ENCODE measurements at places on chromosomes 1 and 21. TPM values are rescaled to one million over a fixed set of nuclear protein-coding genes. Genes with fewer than 3 reads are reported as not detected.
A peak's percentile ranks its signal among the peaks of the same experiment; 100 is the strongest.

Gene METTL25B
- total RNA-seq = 13.6 TPM

Gene LRRIQ3
- total RNA-seq = not detected

Gene PKP1
- total RNA-seq = not detected

Gene KRTAP25-1
- total RNA-seq = not detected

Gene LCA5L
- total RNA-seq = 0.82 TPM

Gene TMEM269
- total RNA-seq = not detected

Gene HES3
- not detected for total RNA-seq

Gene LHX4
- total RNA-seq = not detected

DNA sequence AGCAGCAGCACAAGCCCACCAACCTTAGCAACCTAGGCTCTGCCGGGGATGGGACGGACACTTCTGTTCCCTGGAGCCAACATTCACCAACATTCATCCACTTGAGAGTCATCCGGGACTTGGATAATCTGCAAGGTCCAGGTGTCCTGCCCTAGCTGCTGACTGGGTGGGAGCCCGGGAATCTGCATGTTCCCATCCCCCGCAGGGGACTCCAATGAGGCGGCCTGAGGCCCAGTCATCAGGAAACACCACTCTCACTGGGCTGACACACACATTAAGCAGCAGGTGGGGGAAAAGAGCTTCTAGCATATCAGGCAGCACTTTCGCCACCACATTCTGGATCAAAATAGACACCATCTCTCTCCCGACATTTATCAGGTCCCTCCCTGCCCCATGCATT lies 38.4 kb upstream of the CCSAP start:
- no peak for DNase-seq

DNA sequence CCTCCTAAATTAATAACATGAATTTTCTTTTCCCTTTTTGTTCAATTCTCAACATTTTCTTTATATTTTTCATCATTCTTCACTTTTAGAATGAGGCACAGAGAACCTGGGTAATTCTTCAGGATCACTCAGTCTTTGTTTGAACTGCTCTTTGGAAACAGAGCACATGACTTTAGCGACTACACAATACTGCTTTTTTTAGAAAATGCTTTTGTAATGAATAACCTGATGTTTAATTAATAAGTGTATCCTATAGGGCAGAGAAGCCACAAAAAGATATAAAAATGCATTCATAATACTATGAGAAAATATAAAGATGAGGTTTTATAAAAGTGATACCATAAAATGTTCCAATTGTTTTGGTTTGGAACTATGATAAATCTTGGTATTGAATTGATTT lies 77.8 kb downstream of the LRRC7 start:
- DNase-seq = no peak

DNA sequence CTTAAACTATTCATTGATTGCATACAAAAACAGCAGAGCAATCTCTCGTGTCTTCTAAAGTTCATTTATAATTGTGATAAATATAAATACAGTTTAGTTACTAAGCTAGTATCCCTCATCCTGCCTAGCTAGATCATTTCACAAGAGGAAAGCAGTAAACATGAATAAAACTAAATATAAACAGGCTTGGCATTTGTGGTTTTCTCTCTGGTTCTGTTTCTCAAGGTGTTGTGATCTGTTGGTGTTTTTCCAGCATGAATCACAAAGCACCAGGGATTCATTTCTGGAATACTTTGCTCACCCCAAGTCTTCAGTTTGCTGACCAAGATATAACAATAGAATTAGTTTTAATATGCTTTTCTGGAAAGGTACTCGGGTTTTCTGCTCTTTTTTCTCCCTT lies 32.7 kb upstream of the GLIS1 start:
- no peak for DNase-seq

DNA sequence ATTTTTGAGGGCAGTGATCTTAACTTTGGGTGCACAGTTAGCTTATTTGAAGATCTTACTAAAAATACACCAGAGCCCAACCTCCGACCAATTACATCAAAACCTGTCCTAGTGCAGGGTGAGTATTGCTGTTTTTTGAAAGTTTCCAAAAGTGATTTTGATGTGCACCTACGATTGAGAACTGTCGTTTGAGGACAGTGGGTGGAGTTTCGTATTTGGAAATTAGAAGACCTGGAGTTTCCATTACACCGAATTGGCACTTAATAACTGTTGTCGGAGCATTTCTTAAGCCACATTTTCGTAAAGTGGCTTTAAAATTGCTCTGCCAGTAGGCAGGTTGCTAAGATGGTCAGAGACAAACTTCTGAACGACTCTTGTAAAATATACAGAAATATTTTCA lies 1.1 kb downstream of the SOD1 start:
- DNase-seq = no peak

DNA sequence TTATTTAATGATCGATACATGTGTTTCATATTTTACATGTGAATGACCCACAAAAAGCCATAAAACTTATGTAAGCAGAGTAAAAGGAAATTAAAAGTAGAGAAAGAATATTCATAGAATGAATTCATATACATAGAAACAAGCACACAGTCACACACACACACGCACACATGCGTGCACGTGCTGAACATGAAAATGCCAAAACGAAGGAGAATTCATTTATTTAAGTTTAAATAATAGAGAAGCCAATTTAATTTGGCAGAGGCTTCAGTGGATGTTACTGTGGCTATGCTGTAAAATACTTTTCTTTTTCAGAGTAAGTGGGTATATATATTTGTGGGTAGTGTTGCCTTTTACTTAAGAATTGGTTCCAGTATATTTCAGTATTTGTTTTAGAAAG lies 145.0 kb upstream of the C21orf91 start:
- no peak for DNase-seq

GRCh38 chr1:237018896-237019295 lies 14.7 kb upstream of the MT1HL1 start:
- DNase-seq = no peak

DNA sequence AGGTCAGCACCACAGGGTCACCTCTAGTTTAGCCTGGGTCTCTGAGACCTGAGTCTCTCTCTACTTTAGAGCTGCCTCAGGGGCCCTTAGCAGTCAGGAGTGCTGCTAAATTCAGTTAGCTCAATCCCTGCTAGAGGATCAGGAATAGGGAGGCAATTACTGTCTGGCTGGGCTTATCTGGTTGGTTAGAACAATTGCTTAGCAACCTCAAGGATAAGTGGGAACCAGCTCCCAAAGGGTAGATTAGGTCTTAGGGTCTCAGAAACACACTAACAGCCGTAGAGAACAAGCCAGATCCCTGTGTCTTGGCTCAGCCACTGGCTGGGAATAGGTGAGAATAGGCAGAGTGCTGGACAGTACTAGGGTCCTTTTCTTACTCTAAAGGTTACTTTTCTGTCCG lies 7.7 kb downstream of the PM20D1 start:
- DNase-seq = no peak

- DNase-seq = no peak
Measured at GRCh38 chr1:226882187-226882586, 11.8 kb downstream of the PSEN2 start.

DNA sequence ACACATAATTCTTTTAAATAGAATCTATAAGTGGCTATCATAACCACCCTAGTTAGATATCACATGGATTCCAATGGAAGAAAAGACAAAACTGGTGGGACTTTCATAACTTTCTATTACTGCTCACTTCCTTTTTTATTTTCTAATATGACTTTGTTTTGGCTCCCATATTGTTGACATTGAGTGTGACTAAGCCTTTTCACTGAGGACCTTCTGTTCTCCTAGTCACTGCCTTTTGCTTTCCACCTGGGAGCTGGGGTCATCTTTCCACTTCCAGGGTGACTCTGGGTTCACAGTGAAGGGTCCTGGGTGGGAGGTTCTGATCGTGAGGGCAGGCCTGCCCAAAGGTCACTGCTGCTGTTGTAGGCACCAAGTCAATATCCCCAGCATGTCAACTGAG lies 275.8 kb downstream of the TGFB2 start:
- no peak for DNase-seq

- DNase-seq = no peak
Measured at GRCh38 chr1:34829250-34829649, 30.3 kb downstream of the SMIM12 start.

DNA sequence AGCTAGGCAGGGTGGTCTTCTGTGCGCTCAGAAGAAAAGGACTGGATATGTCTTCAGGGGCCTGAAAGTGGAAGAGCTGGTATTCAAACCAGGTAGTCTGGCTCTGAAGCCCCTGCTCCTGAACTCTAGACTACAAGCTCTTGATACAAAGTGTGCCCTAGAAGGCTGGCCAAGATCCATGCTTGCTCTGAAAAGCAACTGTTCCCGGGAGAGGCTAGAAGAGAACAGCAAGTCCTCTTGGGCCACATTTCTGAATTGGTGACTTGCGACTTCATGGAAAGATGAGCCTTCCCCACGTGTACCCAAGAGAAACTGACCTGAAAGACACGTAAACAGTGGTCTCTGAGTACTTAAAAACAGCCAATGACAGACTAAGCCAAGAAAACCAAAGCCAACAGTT lies 123.3 kb upstream of the GRIK3 start:
- no peak for DNase-seq

- no peak for DNase-seq
Measured at GRCh38 chr21:45347048-45347711, 57.8 kb upstream of the COL18A1 start.

DNA sequence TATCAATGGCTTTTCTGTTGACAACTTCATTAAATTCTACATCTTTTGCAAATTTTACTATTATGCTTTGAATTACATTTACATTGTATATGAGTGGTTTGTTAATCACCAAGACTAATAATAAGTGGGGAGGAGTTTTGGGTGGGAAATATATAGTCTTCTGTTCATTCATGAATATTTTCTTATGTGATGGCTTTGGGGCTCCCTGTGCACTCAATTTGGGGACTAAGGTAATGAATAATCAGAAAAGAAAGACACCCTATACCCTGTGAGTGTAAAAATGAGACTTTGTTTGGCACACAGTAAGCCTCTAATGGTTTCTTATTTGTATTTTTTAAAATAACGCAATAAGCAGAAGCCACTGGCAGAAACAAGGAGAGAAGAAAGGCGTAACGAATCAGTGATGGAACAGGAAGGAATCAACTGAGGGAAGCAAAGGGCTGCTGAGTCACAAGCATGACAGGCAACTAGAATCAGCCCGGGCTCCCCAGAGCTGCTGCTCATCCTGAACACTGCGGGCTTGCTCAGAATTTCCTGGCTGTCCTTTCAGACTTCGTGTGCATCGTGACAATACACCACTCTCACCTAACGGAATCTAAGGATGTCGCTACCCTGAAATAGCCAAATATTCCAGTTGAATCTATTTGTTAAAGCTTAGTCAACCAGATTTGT lies 20.8 kb upstream of the RGS2 start:
- peak; percentile 88 for DNase-seq

GRCh38 chr1:19053486-19053885 lies 97.0 kb upstream of the IFFO2 start:
- no peak for DNase-seq

GRCh38 chr21:21750124-21750825 lies 752.1 kb downstream of the NCAM2 start:
- DNase-seq = no peak

- no peak for DNase-seq
Measured at GRCh38 chr1:39305555-39305954, 101.1 kb downstream of the MACF1 start.

DNA sequence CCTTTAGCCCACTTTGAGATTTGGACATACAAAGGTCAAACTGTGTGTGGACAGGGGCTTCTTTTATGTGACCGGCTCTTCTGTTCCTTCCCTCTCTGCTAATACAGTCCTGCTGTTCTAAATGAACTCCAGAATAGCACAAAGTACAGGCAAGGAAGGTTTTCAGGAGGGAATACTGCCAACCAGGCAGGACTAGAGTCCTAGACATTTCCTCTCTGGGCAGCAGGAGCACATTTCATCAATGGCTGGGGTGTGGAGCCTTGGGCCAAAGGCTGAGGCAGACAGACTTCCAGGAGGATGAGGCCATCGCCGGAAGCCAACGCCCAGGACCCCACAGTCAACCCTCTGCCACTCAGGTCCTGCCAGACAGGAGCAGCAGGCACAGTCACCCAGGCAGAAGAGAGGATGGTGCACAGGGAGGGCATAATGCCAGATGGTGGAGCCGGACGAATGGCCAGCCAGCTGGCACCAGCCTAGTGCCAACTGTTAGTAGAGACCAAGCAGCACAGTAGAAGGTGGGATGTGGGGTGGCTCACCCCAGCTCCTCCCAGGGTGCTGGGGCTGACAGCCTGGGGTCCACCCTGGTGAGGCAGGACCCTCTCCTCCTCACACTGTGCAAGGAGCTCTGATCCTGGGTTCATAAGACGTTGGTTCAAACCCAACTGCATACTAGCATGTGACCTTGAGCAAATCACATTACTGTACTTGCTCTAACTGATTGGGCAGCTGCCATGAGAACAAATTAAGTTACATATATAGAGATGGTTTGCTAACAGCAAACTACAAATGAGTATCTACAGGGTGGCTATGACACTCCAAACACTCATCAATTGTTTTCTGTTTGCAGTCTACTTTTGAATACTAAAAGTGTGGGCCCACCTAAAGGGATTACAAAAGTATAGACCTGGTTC lies 410.7 kb downstream of the SIPA1L2 start:
- DNase-seq = no peak

DNA sequence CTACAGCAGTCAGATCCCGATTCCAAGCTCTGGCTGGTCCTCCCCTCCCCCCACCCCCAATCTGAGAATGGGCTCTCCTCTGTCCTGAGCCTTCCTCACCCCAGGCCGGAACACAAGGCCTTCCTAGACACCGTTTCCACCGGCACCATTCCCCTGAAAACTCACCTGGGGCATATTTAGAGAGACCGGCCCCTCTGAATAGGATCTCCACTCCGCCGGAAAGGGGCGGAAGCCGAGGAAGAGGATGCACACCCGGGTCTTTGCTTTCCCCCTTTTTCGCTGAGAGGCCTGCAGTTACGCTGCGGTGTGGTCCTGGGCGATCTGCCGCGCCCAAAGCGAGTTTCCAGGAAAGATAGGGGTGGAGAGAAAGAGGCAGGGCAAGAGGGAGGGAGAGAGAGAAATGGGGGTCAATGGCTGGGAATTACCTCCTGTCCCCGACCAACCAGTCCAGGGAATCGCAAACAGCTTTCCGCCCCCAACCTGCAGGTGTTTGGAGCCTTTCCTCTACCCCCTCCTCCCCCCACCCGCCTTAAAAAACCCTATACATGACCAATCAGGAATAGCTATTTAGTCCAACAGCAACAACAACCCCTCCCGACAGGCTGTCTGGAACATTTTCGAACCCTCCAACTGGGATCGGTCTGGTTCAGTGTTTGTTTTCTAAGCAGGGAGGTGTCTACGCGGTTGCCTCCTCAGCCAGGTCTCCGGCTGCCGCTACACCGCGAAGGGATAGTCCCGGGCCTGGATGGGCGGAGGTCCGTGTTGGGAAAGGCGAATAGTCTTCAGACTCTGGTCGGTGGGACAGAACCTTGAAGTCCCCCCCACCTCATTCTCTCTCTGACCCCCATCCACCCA lies 2.8 kb downstream of the TAL1 start:
- DNase-seq = no peak

DNA sequence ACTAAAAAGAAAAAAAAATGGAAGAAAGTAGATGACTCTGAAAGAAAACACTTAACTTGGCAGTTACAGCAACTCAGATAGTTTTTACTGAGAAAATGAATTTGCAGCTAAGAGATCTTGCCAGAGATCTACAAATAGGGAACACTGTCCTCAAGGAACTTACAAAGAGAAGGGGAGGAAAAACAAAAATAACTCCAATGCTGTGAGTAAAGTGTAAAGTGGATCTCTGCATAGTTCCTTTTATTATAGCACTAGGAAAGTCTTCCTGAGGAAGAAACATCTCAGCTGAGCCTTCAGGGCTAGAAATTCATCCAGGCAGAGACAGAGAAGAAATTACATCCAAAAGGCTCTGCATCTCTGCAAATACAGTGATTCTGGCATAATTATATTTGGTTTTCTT lies 3.9 kb downstream of the CD1B start:
- no peak for DNase-seq

- DNase-seq = no peak
Measured at GRCh38 chr1:244354810-244355278, 96.9 kb downstream of the ADSS2 start.

- DNase-seq = no peak
Measured at GRCh38 chr21:25384782-25385181, 222.5 kb downstream of the MRPL39 start.

All from sigmoid colon (tissue), 7 donors.